GDM1 (cell line): ENCODE measurements at places on chromosomes 1 and 21.

- no peak for DNase-seq
Observed at GRCh38 chr1:228798548-228798947, 63.3 kb downstream of the RHOU start.

- no peak for DNase-seq
Observed at GRCh38 chr1:175901076-175901836, 157.9 kb upstream of the TNR start.

GRCh38 chr1:217164403-217164802 is 441.2 kb upstream of the ESRRG start:
- no peak for DNase-seq

GRCh38 chr1:160439718-160440117 is 39.4 kb downstream of the VANGL2 start:
- DNase-seq: no peak

- DNase-seq: no peak
Observed at GRCh38 chr1:226466296-226466695, 58.4 kb upstream of the PARP1 start.

GRCh38 chr1:219155135-219155534 is 18.5 kb upstream of the LYPLAL1 start:
- no peak for DNase-seq

DNA sequence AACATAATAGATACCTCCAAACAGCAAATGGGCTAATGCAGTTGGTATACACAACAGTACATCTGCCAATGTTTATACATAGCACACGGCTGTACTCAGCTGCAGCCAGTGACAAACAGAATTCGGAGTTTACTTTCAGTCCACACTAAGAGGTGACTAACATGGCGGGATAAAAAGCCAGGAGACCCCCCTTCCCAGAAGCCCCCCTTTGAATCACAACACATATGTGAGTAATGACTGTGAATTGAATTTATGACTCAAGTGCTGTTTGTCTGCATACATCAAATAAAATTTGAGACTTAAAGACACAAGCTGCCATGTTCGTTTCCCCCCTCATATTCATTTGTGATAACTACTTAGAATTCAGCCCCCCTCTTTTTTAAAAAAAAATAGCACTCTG is 113.2 kb downstream of the RUNX1 start:
- DNase-seq: no peak

DNA sequence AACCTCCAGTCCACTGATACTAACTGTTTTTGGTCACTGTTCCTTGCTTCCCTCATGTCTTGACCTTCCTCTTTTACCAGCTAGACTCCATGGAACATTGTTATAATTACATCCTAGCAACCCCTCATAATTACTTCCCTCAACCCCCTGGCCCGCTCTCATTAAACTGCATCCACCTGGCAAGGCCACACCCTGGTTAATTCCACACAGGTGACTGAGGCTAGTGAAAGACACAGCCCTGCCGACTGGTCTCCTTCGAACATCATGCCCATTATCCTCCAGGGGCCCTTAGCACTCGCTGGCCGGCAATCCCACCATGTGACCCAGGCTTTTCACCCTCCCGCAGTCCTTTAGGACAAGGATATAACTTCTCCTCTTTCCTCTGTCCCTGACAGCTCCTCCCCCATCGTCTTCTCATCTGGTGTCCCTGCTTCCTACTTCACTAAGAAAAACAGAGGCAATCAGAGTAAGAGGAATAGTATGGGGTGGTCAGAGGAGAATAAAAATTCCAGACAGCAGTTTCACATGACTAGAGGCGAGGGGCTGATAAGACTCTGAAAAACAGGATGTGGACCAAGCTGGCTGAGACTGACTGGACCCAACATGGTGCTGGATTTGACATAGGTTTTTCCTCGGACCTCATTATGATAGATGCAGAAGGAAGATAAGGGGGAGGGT is 8.8 kb upstream of the TENT5B start:
- DNase-seq: no peak

DNA sequence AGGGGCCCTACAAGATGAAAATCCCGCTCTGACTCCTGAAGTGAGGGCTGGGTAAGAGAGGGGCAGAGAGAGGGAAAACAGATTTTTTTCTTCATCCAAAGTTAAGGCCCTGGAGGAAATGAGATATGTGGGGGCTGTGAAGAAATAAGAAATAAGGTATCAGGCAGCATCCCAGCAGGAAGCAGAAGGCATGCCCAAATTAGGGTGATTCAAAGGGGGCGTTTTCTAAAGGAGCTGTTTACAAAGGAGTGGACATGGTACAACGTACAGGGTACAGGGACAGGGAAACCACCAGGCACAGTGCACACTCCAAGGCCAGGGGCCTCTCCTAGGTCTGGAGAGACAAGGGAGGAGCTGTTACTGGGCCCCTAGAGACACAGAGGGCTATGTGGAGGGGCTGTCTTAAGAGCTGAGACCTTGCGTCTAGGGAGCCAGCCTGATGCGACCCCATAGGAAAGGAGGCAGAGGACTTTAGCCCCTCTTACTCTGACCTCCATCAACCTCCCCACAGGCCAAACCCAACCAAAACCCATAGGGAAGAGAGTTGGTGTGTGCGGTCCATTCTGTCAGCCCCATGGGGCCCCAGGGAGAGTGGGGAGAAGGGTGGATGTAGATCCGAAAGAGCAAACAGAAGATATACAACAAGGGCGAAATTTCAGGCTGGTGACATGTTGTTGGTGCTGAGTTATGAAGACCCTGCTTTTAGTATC is 38.6 kb downstream of the STYXL2 start:
- DNase-seq: no peak
